ENCODE measurements at places on chromosomes 4 and X.

GRCh38 chr4:76781698-76782595 is 116.0 kb downstream of the SOWAHB start:
- no peak for DNase-seq

- no peak for DNase-seq
Observed at GRCh38 chr4:148951346-148951745, 509.1 kb upstream of the NR3C2 start.

DNA sequence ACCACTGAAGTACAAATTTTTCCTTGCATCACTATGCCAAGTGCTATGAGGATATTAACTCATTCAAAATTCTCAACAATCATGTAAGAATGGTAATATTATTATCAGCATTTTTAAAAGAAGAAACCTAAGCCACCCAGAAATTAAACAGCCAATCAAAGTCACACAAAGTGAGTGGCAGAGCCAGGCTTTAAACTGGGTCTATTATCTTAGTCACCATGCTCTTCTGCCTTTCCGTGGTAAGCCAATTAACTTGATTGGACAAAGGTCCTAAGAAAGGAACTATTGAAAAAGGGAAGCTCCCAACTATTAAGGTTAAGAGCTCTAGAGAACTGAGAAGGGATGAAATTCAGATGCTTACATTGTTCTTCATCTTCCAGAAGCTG is 111.5 kb downstream of the ASB9 start:
- DNase-seq: no peak

GRCh38 chr4:163871078-163871477 is 376.6 kb downstream of the TMA16 start:
- no peak for DNase-seq

DNA sequence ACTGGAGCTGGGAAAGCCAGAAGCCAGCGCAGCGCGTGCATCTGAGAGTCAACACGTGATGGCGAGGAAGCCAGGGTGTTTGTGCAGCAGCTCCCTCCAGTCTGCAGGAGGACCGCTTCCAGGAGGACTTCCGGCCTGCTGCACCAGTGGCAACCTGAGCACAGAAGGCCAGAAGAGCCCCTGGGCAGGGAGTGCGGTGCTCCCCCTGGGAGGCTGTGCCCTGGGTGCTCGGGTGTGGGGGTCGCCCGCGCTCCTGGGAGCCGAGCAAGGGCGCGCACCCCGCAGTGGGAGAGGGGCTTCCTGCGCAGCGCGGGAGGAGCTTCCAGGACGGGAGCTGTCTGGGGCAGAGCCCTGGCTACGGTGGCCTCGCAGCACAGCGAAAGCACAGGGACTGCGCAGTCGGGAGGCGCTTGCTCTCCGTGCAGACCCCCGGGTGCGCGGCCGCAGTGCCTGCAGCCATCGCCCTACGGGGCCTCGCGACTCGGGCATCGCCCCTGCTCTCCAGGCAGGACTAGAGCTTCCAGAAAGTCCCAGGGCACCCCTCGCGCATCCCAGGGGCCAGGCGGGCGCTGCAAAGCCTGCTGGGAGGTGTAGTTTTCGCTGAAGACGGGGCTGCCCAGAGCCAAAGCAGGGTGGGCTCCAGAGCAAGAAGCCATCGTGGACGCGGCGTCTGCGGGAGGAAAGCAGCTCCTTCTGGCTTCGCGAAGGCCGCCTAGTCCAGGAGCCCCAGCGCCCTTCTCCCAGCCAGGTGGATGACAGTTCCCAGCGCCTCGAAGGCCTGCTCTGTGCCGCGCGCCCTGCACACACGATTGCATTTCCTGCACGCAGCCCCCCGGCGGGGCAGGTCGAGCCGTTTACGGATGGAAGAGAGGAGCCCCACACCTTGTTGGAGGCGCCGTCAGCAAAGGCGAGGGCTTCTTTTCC is 24.1 kb upstream of the WFS1 start:
- no peak for DNase-seq

GRCh38 chr4:19725130-19725529 is 526.6 kb upstream of the SLIT2 start:
- no peak for DNase-seq

DNA sequence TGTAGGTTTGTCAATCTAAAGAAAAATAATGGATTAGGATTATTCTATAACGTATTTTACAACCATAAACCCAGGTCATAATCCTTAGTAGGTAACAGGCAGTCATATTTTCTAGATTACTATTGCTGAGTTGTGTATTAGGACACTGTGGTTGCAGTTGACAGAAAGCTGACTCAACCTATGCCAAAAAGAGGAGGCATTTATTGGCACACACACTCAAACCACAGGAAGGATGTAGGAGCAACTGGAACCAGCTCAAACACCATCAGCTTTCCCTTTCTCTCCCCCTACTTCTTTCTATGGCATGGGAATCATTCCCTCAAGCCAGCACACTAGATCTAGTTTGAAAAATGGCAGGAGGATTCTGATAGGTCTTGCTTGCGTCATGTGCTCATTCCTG is 136.4 kb upstream of the FAM9C start:
- no peak for DNase-seq

DNA sequence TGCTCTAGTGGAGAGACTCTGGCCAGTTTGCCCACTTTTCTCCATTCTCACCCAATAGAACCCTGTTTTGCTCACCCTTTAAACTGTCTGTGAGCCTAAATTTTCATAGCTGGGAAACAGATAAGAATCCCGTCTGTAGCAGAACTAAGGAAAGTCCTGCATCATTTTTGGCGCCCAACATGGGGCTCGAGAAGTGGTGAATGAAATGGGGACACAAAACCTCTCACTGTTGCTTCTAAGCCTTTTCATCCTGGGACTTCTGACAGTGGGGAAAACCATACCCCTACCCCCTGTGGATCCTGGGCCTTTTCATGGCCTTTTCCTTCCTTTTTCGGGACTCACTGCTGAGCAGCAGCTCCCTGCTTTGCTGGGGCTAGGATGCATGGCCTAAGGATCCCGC is 189.9 kb downstream of the INPP4B start:
- DNase-seq: no peak

DNA sequence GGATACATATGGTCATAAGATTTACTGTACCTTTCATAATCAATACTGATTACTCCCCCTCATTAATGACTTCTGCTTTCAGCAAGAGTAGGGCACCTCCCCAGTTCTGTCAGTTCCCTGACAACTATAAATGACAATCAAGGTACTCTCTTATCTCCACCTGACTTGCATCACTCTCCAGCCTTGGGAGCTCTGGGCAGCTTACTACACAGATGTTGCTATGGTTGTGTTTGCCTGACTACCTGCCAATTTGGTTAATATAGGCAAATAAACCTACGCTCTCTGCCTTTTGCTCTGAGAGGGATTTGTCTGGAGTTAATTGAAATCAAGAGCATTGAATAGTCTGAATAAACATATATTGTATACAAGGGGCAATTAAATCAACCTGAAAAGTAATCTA is 22.8 kb upstream of the MAP7D3 start:
- DNase-seq: no peak

GRCh38 chr4:145177906-145178538 is 2.4 kb downstream of the OTUD4 start:
- no peak for DNase-seq

DNA sequence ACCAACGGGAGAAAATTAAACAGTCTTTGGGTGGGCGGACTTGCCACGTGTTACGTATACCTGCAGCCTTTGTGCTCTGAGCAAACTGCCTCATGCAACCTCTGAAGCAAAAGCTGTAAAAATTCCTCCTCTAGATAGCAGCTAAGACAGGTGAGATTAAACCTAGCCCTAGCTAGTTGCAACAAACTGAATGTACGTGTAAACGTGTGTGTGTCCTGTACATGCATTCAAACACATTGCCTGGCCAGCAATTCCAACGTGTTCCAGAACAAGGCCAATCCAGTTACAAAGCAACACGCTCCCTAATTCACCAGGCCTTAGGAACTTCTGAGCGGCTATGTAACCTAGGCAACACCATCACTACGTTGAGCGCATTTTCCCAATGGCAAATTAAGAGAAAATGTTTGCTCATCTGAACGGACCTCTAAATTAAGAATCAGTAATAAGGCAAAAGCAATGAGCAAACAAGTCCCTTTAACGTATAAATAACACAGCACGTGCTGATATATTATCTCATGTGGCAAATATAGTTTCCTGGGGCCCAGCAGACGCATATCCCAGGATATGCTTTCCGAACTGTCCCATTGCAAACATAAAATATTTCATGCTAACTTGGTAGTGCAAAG is 792 bp downstream of the PPID start:
- no peak for DNase-seq

DNA sequence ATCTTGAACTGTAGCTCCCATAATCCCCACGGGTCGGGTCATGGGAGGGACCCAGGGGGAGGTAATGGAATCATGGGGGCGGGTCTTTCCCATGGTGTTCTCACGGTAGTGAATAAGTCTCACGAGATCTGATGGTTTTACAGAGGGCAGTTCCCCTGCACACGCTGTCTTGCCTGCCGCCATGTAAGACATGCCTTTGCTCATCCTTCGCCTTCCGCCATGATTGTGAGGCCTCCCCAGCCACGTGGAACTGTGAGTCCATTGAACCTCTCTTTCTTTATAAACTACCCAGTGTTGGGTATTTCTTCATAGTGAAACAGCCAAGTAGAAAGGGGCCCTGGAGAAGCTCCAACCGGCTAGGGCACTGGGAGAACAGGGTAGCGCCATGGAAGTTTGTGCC is 12.3 kb downstream of the CTAG1A start:
- DNase-seq: no peak

- no peak for DNase-seq
Observed at GRCh38 chr4:85406185-85406584, 68.8 kb upstream of the ARHGAP24 start.

GRCh38 chr4:141571362-141571761 is 65.0 kb upstream of the IL15 start:
- no peak for DNase-seq

GRCh38 chr4:65552057-65552456 is 118.2 kb downstream of the EPHA5 start:
- no peak for DNase-seq

DNA sequence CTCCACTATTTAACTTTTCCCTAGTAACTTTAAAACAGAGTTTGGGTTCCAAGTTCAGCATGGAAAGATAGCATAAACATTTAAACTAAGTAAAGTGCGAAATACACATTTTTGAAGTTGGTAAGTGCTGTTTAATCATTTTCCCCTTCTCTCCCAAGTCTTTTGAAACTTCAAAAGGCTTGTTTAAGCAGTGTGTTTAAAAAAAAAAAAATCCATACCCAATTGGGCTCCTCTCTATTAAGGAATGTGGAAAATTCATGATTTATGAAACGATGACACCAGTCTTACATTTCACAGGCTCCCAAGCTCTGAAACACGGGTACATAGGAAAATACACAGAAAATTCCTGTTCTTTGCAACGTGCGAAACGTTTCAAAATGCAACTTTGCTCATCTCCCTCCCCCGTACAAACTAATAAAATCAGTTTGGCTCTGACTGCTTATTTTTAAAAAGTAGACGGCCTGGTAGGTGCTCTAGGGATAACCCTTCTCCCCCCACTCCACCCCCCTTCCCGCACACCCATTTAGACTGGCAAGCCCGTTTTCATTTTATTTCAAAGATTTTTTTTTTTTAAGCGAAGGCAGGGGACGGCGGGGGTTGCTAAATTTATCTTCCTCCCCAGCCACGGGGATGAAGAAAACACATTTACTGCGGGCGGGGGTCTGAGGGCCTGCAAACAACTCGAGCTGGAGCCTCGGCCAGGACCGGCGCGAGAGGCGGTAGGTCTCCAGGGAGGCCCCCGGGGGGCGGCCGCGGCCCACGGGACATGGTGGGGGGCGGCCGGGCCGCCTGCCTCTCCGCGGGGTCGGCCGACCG is 786 bp upstream of the ZFX start:
- peak; percentile 25 for DNase-seq

DNA sequence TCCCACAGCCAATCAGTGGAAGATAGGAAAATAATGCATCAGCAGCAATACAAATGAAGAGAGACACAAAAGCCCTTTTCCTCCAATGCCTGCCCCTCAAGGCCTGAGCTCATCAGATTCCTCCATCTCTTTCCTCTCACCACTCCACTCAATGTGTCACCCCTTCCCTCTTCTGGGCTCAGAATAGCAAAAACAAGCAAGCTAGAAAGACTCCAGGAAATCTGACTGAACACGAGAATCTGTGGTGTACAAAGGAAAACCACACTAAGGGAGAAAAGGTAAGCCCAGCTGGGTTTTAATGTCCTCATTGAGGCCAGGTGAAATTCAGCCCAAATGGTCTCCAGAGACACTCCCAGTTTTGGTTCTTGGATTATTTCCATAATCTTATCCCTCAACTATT is 46.3 kb downstream of the ARHGEF9 start:
- no peak for DNase-seq

- DNase-seq: no peak
Observed at GRCh38 chr4:183299464-183299863, 20.6 kb downstream of the CLDN22 start.

DNA sequence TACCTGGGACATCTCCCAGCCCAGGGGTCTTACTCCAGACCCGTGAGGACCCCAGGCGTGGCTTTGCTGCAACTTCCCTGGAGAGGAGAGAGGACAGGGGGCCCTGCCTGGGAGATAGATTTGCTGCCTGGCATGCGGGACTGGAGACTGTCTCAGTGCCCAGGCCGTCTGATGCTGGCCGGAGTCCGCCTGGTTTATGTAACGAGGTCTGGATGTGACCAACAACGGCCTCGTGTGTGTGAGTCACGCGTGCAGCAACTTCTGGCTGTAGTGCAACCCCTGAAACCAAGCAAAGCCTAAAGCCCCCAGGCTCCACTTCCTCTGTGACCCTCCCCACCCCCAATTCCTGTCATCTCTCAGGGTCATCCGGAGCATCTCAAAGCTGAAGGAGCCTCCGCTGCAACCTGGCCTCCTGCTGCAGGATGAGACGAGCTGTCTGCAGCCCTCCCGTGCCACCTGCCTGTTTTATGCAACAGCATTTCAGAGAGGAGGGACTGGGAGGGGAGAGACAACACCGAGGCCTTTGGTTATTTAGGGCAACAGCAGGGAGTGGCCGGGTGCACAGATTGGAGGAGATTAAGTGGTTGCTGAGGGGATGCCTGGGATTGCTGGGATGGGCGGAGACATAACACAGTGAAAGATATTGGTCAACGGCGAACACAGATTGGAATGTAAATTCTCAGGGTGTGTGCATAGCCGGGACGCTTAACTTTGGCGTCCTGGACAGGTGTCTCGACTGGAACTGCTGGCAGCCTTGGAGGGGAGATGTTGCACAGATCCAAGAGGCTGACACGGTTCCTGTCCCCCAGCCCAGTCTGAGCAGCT is 16.0 kb downstream of the XG start:
- DNase-seq: no peak

- DNase-seq: no peak
Observed at GRCh38 chrX:30301208-30301607, 8.0 kb downstream of the NR0B1 start.

GRCh38 chr4:159508917-159509500 is 406.1 kb downstream of the RAPGEF2 start:
- no peak for DNase-seq

DNA sequence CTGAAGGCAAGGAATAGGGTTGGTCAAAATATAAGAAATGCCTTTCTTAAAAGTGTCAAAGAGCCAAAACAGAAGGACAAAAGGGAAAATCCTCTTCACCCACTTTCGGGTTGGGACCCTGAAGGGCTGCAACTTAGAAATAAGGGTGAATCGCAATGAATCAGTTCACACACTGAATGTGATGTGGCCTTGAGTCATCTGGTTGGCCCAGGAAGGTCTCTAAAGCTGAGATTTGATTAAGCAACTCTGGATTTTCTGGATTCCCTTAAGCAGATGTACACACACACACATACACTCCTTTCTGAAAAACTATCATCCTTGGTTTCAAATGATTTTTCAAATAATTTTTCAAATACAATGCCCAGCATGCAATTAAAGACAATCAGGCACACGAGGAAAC is 13.1 kb downstream of the TAB3 start:
- DNase-seq: no peak

- no peak for DNase-seq
Observed at GRCh38 chr4:187839765-187840164, 155.8 kb upstream of the ZFP42 start.
